ENCODE measurements at places on chromosomes 6 and 20. TPM values are rescaled to one million over a fixed set of nuclear protein-coding genes. Genes with fewer than 3 reads are reported as not detected.

GRCh38 chr6:42088101-42088591 lies 37.8 kb downstream of the TAF8 start:
- peak; percentile 41 for DNase-seq

DNA sequence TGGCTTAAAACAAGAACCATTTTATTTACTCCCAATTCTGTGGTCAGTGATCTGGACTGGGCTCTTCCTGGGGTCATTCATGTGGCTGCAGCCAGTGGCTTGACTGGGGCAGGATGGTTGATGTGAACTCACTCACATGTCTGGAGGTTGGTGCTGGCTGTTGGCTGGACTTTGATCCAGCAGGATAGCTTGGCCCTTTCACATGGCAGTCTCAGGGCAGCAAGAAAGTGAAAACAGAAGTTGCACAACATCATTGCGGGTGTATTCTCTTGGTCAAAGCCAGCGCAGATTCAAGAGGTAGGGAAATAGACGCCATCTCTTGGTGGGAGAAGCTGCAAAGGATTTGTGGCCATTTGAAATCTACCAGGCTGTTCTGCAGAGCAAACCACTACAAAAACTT lies 77.2 kb downstream of the MDGA1 start:
- no peak for DNase-seq

DNA sequence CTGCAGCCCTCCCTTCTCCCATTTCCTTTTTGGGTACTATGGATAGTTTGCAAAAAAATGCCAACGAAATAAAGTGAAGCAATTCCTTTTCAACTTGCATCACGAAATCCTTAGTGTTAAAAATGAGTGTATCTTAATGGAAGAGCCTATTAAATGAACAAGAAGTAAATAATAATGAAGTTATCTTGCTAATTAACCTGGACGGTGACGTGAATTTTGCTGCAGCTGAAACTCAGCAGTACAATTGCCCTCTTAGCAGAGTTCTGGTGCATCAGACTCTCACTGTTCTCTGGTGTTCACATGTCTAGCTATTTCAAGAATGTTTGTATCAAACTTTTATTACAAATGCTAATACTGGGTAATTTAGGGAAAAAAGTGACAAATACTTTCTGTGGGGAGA lies 119.7 kb upstream of the HDAC2 start:
- no peak for DNase-seq

DNA sequence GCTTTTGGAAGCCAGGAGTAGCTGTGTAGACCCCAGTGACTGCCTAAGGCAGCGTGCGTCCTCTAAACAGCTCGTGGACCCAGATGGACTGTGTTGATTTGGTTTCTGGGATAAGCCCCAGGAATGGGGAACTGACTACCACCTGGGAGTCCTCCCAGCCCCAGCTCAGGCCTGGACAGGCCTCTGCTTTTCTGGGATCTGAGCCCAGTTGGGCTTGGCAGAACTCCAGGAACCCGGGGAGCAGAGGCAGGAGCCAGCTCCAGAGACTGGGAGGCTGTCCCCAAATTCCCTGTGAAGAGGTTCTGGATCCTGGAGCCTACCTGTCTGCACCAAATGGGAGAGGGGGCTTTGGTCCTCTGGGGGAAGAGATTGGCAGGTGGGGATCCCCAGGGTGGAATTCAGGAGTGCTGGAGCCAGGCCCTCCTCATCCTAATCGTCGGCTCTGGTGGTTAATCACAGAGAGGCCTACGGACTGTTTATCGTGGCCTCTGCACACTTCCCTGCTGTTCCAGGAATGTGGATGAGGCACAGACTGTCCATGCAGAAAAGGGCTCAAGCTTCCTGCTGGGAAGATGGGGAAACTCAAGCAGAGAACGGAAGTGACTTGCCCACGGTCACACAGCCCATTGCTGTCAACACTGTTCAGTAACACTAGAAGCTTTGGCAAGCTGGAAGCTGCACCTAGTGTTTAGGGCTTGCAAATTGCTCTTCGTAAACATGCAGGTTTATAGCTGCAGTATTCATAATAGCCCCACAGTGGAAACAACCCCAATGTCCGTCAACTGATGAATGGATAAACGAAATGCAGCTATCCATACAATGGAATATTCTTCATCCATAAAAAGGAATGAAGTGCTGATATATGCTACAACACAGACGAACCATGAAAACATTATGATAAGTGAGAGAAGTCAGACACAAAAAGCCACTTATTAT lies 100.6 kb downstream of the KCNB1 start:
- peak; percentile 49 for DNase-seq

DNA sequence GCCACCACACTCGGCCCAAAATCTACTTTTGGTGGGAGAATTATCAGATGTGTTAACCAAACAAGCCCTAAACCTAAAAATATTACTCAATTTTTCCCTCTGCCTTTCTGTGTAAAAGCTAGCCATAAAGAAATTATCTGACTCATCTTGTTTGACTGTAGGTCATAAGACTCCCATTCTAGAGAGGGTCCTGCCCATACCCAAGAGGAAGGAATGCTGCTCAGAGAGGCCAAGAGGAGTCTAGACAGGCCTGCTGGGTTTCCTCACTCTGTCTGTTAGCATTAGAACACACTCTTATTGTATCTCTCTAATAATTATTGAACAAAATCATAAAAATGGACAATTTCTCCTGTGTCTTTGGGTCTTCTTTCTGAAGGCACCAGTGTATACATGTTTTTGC lies 26.1 kb downstream of the C6orf141 start:
- DNase-seq: no peak

DNA sequence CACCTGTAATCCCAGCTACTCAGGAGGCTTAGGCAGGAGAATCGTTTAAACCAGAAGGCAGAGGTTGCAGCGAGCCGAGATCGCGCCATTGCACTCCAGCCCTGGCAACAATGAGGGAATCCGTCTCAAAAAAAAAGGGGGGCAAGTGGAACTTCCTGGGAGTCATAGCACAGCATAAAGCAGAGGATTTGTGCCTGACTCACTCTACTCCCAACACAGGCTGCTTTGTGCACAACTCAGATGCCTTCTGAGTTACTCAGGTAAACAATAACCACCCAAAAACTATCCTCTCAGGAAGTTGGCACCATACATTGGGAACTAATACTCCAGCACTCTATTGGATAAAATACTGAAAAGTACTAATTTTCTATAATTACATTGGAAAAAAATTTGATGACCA lies 2.5 kb upstream of the TMEM244 start:
- DNase-seq: peak; percentile 87

The PRR18 gene
- total RNA-seq: not detected

The MLN gene
- not detected for total RNA-seq

DNA sequence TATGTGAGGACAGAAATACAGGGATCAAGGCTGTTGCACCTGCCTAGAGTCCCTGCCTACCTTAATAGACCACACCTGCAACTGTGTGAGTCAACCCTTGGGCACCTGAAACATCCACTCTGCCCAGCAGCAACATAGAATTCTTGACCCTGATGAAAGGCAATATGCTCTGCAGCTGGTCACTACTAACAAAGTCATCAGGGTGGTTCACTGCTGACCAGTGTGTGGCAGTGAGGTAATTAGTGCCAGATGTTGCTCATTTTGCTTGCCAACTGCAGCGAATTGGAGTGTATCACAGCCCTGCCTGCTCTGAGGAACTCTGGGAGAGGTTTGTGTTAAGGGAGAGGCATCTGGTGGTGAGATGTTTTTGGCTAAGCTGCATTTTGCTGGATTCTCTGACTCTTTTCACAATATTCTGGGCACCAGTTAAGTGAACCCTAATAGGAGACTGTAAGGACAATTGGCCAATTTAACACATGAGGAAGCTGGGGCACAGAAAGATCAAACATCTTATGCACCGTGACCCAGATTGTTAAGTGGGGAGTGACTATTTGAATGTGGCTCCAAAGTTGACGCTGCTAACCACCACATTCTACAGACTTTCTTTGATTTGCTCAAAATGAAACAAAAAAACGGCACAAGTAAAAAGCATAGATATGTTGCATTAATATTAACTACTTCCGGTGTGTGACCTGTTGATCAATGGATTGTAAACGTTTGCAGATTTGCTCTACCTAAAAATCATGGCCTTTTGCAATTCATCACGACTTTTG lies 61.9 kb upstream of the OPRM1 start:
- peak; percentile 3 for DNase-seq

- DNase-seq: no peak
Observed at GRCh38 chr20:11469795-11470435, 447.8 kb upstream of the BTBD3 start.

DNA sequence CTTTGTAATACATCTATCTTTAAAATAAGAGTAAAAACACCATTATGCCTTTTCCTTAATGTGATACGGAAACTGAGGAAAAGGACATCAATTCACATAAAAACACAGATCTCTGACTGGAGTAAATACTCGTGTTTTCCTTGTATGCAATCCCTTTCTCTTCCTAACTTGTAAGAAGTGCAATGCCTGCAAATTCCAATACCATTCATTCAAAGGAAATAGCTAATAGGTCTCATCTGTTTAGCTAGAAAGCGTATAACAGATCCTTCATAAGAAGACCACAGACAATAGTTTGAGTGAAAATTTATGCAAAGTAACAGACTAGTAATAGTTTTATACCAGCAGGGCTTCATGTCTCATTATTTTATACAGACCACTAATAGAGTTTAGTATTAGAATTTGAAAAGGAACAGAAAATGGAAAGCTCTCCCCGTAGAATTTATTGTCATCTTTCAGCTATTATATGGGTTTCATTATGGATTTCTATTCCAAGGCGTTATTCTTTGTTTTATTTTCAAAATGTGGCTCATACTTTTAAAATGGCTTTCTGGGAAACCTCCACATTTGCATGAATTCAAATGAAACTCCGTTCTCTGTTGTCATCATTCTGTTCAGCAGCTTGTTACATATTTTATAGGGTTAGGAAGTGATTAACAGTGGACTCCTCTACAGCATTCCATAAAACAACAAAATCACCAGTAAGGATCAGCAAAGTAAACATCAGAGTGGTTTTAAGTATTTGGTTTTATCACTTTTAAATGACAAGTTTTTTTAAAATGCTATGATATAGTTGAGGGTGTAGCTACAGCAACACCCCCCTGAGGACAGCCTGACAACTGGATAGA lies 186.7 kb downstream of the BTBD9 start:
- DNase-seq: no peak

DNA sequence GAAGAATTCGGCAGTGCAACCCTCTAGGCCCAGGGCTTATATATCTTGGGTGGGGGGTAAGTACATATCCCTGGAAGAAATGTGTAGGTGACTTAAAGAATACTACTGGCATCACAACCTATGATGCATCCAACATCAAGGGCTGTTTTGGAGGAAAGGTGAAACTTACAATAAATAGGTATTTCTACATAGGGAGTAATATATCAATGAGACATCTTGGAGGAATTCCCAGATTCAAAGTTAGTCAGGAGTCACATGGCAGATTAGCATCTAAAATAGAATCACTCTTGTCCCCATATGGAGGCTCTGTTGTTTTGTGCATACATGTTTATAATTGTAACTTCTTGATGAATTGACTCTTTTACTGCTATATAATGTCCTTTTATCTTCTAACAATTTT lies 375.5 kb downstream of the PAX1 start:
- DNase-seq: no peak

DNA sequence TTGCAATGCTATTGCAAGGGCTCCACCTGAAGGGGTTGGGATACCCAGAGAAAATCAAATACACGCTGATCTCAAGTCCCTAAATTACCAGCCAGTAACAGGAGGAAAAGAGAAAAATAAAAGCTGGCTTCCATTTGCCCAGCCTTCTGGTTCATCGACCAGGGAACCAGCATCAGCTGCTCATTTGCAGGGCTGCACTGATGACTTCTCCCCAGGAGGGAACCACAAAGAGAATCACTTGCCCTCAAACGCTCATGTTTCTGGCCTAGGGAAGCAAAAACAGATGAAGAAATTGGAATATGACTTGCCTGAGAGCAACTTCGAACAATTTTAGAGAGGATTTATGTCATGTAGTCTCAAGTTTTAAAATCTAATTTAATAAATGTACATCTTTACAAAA lies 119.7 kb downstream of the SH3BGRL2 start:
- no peak for DNase-seq

The DYNLT2 gene
- 1.0 TPM for total RNA-seq

GRCh38 chr6:11025130-11025529 lies 19.0 kb downstream of the ELOVL2 start:
- DNase-seq: no peak

GRCh38 chr6:167575158-167575696 lies 250.3 kb downstream of the TTLL2 start:
- DNase-seq: no peak

DNA sequence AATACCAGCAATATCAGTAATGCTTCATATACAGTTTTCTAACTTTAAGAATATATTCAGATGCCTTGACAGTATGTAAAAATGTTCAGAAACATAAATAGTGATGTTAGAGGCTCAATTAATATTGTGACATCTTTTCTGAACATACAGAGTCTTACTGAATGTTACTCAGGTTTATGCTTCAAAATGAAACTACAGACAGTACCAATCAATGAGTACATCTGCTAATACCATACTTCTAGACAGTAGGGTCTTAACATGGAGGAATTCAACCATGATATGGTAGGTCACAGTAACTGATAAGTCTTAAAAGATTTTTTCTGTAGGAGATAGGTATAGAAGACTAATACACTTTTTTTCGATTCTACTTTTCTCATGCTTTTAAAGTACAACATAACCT lies 8.3 kb downstream of the GCLC start:
- DNase-seq: no peak

The ZBTB46 gene
- 13.9 TPM for total RNA-seq

The SLC12A5 gene
- 15.2 TPM for total RNA-seq

- DNase-seq: peak; percentile 63
Observed at GRCh38 chr20:43669332-43669731, 2.4 kb downstream of the MYBL2 start.

DNA sequence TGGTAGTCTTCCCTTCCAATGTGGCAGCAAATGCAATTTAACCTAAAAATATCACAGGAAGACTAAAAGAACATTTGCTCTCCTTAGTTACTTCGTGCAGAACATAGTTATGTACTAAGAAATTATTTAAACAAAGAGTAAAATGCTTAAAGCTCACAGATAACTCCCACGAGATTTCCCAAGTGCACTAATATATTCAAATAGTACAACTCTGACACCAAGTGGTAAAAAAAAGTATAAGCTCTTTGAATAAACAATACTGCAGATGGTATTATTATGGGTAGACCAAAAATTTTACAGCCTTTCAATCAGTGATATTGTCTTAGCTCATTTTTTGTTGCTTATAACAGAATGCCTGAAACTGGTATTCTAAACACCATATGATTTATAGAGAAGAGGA lies 52.8 kb upstream of the FILIP1 start:
- peak; percentile 7 for DNase-seq

The PI16 gene
- not detected for total RNA-seq

GRCh38 chr20:44979090-44979621 lies 12.8 kb downstream of the STK4 start:
- peak; percentile 53 for DNase-seq

- DNase-seq: no peak
Observed at GRCh38 chr6:5532941-5533340, 271.6 kb downstream of the FARS2 start.

- DNase-seq: no peak
Observed at GRCh38 chr20:11252447-11252846, 578.6 kb upstream of the JAG1 start.

Measured in astrocyte (in vitro differentiated cells and primary cell).